Mesothelial cell of epicardium (in vitro differentiated cells): ENCODE measurements at places on chromosomes 3 and 15. TPM values are rescaled to one million over a fixed set of nuclear protein-coding genes. Genes with fewer than 3 reads are reported as not detected.
A peak's percentile ranks its signal among the peaks of the same experiment; 100 is the strongest.

GRCh38 chr3:20401253-20401652 is 215.2 kb upstream of the SGO1 start:
- H3K4me3 ChIP-seq: no peak overlapping the region
- no peak overlapping the region for H3K27ac ChIP-seq
- peaks cover 20% of the 10 kb centered on the region for H3K4me1 ChIP-seq
- DNase-seq: no peak
- H3K36me3 ChIP-seq: no peaks in the 10 kb centered on the region

DNA sequence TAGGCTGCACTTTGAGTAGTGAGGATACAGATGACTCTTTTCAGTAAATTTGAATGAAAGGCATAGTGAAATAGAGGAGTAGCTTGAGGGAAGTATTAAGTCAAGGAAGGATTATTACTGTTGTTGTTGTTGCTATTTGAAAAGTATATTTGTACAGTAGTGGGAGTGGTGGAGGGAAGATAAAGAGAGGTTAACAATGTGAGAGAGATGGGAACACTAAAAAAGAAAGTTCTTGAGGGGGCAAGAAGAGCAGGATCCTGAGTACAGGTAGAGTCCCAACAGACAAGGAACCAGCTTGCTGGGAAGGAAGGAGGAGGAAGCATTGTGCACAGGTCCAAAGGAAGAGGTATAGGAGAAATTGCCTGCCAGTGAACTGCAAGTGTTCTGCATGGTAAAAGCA is 75.6 kb upstream of the GOLGA8B start:
- no peak overlapping the region for H3K4me3 ChIP-seq
- DNase-seq: no peak
- H3K4me1 ChIP-seq: no peaks in the 10 kb centered on the region
- no peaks in the 10 kb centered on the region for H3K36me3 ChIP-seq
- no peak overlapping the region for H3K27ac ChIP-seq

- no peaks in the 10 kb centered on the region for H3K4me1 ChIP-seq
- H3K27ac ChIP-seq: no peak overlapping the region
- H3K36me3 ChIP-seq: no peaks in the 10 kb centered on the region
- H3K4me3 ChIP-seq: no peak overlapping the region
- peaks cover 15% of the 10 kb centered on the region for H3K27me3 ChIP-seq
- DNase-seq: no peak
Measured at GRCh38 chr15:34648294-34648631, 64.8 kb upstream of the GOLGA8B start.

- no peaks in the 10 kb centered on the region for H3K27me3 ChIP-seq
- no peak for DNase-seq
- H3K4me3 ChIP-seq: no peak overlapping the region
- peaks cover 7% of the 10 kb centered on the region for H3K4me1 ChIP-seq
- H3K36me3 ChIP-seq: peaks cover 35% of the 10 kb centered on the region
- H3K27ac ChIP-seq: peak overlapping the region; percentile 1
Measured at GRCh38 chr15:45409596-45409995, 31.3 kb upstream of the GATM start.

- no peak overlapping the region for H3K4me3 ChIP-seq
- no peak overlapping the region for H3K27ac ChIP-seq
- H3K27me3 ChIP-seq: no peaks in the 10 kb centered on the region
- no peaks in the 10 kb centered on the region for H3K4me1 ChIP-seq
- peaks cover 46% of the 10 kb centered on the region for H3K36me3 ChIP-seq
Measured at GRCh38 chr3:132703733-132704132, 18.5 kb downstream of the NPHP3 start.

- H3K36me3 ChIP-seq: no peaks in the 10 kb centered on the region
- DNase-seq: no peak
- H3K4me3 ChIP-seq: no peak overlapping the region
- no peak overlapping the region for H3K27ac ChIP-seq
- H3K27me3 ChIP-seq: no peaks in the 10 kb centered on the region
Measured at GRCh38 chr3:2985479-2985878, 124.7 kb downstream of the IL5RA start.

MST1R gene
- total RNA-seq: 3.8 to 7.0 TPM (median 4.3 TPM) in 3 replicates

NPHP3 gene
- 28.4 to 29.5 TPM (median 29.2 TPM) in 3 replicates for total RNA-seq

SGO1 gene
- total RNA-seq: 9.3 to 10.1 TPM (median 9.6 TPM) in 3 replicates
